ENCODE measurements at places on chromosomes 13 and 19. TPM values are rescaled to one million over a fixed set of nuclear protein-coding genes. Genes with fewer than 3 reads are reported as not detected.

DNA sequence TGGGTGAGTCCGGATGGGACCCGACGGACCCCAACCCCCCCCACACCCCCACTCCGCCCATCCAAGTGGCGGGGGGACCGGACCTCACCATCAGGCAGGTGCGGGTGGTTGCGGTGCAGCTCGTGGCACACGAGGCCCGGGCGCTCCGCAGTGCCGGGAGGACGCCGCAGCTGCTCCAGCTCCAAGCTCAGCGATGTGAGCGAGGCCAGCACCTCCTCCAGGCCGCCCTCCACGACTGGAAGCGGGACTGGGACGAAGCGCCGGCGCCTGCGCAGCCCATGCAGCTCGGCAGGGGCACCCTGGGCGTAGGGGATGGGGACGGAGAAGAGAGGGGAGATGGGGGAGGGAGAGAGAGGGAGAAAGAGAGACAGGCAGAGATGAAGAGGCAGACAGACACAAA is 30.1 kb upstream of the OLFM2 start:
- no peak overlapping the region for H3K27ac ChIP-seq
- H3K27me3 ChIP-seq = no peaks in the 10 kb centered on the region
- H3K4me1 ChIP-seq = no peaks in the 10 kb centered on the region

- H3K27ac ChIP-seq = no peak overlapping the region
- H3K4me1 ChIP-seq = no peaks in the 10 kb centered on the region
- DNase-seq = no peak
- no peaks in the 10 kb centered on the region for H3K27me3 ChIP-seq
- no peak overlapping the region for H3K4me3 ChIP-seq
These were observed 302.2 kb downstream of the EFNB2 start for GRCh38 chr13:106233134-106233735.

Gene TRPM4
- total RNA-seq = 0.85 TPM

- H3K36me3 ChIP-seq = no peaks in the 10 kb centered on the region
- no peaks in the 10 kb centered on the region for H3K27me3 ChIP-seq
- H3K27ac ChIP-seq = no peak overlapping the region
- no peaks in the 10 kb centered on the region for H3K4me1 ChIP-seq
These were observed 77.7 kb upstream of the PRR20A start for GRCh38 chr13:57063007-57063406.

Gene SPIB
- total RNA-seq = 7.5 TPM

Gene CBY2
- total RNA-seq = not detected

DNA sequence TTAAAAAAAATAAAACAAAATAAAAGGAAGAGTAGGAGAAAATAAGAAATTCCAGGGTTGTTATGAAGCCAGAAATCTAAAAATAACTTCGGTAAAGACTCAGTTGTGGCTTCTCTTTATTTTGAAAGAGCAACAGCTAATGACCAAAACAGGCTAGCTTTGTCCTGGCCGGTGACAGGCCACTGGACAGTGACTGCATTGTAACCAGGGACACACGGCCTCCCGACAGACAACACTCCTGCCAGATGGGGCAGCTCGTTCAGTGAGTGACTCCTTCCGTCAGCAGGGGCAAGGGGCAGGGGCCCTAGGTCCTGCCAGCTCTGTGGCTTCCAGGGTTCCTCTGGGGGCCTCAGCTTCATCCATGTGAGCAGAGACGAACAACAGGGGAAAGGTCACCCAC is 173.4 kb downstream of the KATNAL1 start:
- no peaks in the 10 kb centered on the region for H3K27me3 ChIP-seq
- DNase-seq = no peak
- H3K36me3 ChIP-seq = no peaks in the 10 kb centered on the region
- H3K4me1 ChIP-seq = peaks cover 4% of the 10 kb centered on the region
- H3K27ac ChIP-seq = no peak overlapping the region

GRCh38 chr13:47475441-47475948 is 525.6 kb downstream of the SUCLA2 start:
- no peaks in the 10 kb centered on the region for H3K36me3 ChIP-seq
- no peak overlapping the region for H3K27ac ChIP-seq
- no peak overlapping the region for H3K4me3 ChIP-seq
- DNase-seq = no peak
- no peaks in the 10 kb centered on the region for H3K4me1 ChIP-seq
- H3K27me3 ChIP-seq = no peaks in the 10 kb centered on the region

Gene RHPN2
- 0.58 TPM for total RNA-seq

Gene LPAR6
- total RNA-seq = 24.1 TPM

Measured in naive thymus-derived CD4-positive, alpha-beta T cell (primary cell).